ENCODE measurements at places on chromosomes 11 and 22. TPM values are rescaled to one million over a fixed set of nuclear protein-coding genes. Genes with fewer than 3 reads are reported as not detected.

RAC2 gene
- total RNA-seq, result not detected

RFPL2 gene
- 4.1 TPM for total RNA-seq

DRD2 gene
- total RNA-seq, result not detected

GRCh38 chr11:19237813-19238212, 2.9 kb downstream of the E2F8 start:
- DNase-seq, result no peak

DNA sequence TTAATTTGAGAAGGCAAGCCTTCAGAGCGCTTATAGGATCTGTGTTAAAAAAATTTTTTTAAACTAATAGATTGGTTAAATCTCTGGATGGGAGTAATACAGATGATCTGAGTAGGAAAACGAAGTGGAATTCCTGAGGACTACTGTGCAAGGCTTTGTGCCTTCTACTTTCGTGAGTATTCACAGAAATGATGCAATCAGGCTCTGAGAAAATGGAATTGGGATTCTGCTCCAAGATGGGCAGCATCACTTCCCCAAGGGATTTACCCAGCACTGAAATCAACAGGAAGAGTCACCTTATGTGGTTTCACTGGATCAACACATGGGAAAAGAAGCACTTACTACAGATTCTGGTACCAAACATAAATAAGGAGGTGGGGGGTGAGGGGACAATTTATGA, 12.5 kb downstream of the KMT5B start:
- no peak for DNase-seq
